ENCODE measurements at places on chromosomes 4 and X.

DNA sequence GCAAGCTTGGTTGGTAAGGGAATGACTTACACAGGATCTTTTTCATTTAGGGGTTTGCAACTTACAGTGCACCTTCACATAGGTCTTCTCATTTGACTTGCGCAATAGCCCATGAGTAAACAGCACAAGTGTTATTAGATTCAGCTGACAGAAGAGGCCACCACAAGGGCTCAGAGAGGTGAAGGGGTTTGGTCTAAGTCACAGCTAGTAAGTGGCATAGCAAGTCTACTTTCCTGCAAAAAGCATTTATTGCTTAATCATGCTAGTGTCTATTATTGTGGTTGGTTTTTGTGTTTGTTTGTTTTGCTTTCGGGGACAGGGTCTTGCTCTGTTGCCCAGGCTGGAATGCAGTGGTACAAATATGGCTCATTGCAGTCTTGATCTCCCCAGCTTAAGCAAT is 83.3 kb downstream of the SPRY1 start:
- DNase-seq: no peak

DNA sequence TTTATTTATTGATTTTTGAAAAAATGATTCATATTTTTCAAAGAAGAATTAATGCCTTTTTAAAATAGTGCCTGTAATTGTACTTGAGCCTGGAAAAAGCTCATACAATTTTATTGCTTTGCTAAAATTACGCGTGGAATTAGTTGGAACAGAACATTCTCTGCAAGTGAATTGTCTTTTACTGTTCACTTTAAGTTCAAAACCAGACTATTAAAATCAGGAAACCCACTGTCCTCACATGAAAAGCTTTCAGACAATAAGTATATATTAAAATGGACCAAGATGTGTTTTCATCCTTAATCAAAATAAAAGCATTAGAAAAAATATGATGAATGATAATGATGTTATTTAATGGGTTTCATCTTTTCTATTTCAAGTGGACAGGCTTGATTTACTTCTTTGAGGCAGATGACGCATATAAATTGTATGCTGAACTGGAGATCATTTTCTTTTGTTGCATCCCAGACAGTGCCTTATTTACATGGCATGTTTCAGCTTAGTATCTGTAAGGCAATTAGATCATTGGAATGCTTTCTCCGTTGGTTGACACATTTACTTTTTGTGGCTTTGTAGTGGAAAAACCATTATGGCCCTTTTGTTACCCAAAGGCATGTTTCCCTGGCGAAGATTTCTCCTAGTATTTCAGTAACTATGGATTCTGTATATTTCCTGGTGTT is 299.0 kb upstream of the MAGEC2 start:
- no peak for DNase-seq

DNA sequence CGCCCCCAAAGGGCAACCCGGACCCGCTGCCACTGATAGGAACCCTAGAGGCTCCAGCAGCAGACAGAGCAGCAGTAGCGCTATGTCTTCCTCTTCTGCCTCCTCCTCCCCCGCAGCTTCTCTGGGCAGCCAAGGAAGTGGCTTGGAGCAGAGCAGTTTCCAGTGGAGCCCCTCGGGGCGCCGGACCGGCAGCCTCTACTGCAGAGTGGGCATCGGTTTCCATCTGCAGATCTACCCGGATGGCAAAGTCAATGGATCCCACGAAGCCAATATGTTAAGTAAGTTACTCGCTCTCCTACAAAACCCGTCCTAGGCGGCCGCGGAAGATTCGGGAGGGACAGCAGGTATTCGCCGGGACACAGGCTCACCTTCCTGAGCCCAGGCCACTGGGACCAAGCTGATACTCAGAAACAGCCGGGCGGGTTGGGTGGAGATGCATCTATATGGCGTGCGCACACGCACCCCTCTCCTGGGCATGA is 477 bp downstream of the FGF5 start:
- DNase-seq: no peak

- no peak for DNase-seq
Measured at GRCh38 chrX:153689654-153690465, 2.1 kb downstream of the SLC6A8 start.

GRCh38 chr4:174152717-174153466 is 130.6 kb downstream of the FBXO8 start:
- no peak for DNase-seq

DNA sequence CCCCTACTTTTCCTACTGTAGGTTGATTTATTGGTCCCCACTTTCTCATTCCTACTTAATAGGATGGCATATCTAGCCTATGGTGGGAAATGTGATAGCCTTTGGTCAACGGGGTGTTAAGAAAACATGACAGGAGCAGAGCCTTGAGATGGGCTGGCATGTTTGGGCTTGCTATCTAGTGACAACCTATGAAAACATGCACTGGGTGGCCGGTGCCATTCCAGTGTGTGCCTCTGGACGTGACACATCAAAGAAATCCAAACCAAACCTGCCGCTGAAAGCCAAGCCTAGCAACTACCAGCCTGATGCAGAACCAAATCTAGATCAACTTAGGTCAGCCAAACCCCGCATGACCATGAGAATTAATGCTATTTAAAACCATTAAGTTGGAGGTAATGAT is 317.6 kb downstream of the DMD start:
- no peak for DNase-seq

- DNase-seq: no peak
Measured at GRCh38 chrX:36963069-36963808, 44.9 kb upstream of the FAM47C start.

GRCh38 chr4:4521136-4521535 is 20.7 kb downstream of the STX18 start:
- no peak for DNase-seq

GRCh38 chr4:10072420-10073017 is 44.1 kb downstream of the WDR1 start:
- no peak for DNase-seq

GRCh38 chr4:44147571-44148075 is 301.0 kb downstream of the KCTD8 start:
- DNase-seq: no peak

DNA sequence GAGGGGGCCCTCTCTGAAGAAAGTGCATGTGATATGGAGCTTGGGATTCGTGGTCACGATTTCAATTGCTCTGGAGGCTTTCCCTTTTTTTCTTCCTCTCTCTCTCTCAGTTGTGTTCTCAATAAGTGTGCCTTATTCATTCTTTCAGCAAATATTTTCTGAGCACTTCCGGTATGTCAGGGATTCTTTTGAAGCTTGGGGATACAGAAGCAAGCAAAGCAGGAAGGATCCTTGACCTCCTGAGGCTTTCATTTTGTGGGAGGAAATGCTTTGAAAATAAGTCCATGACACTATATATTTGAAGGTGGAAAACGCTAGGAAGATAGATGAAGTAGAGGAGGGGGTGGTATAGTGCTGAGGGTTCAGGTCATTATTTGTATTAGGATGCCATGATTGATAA is 12.6 kb upstream of the GABRE start:
- no peak for DNase-seq

- DNase-seq: no peak
Measured at GRCh38 chr4:7658341-7659204, 223.8 kb upstream of the PSAPL1 start.

DNA sequence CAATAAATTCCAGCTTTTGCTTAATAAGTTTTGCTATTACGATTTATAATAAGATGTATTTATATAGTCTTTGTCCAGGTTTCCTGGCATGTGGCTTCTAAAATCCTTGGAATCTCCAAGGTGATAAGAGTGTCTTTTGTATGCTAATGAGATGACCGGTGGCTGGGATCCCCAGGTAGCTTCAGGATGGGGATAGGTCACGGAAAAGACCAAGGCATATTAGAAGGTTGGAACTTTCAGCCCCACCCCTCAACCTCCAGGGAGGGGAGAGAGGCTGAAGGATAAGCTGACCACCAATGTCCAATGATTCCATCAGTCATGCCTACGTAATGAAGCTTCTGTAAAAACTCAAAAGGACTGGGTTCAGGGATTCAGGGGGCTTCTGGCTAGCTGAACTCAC is 41.7 kb downstream of the SMIM20 start:
- DNase-seq: no peak

- DNase-seq: no peak
Measured at GRCh38 chr4:109125084-109125483, 177.4 kb downstream of the COL25A1 start.

DNA sequence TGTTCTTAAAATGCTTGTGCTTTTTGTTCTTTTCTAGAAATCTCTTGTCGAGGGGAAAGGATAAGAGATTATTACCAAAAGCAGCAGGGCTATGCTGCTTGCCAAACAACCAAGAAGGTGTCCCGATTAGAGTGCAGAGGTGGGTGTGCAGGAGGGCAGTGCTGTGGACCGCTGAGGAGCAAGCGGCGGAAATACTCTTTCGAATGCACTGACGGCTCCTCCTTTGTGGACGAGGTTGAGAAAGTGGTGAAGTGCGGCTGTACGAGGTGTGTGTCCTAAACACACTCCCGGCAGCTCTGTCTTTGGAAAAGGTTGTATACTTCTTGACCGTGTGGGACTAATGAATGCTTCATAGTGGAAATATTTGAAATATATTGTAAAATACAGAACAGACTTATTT is 81.5 kb upstream of the PACRGL start:
- DNase-seq: no peak
